ENCODE measurements at places on chromosomes 1 and 21.
A peak's percentile ranks its signal among the peaks of the same experiment; 100 is the strongest.

DNA sequence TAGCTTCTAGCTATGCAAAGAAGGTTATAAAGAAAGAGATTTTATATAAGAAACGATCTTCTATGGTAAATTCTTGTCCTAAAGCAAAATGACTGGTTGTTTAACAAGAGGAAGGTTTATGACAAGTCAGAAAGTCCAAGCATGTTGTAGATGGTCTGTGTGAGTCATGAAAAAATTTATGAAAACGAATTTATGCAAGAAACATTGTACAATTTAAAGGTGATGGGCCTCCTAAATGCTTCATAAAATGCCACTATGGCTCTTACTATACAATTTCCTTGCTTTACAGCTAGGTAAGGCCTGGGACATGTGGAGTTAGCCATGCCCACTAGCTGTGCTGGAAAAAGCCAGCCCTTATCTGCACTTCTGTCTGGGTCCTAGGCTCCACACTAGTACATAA, 125.4 kb downstream of the PTGER3 start:
- no peak for DNase-seq

DNA sequence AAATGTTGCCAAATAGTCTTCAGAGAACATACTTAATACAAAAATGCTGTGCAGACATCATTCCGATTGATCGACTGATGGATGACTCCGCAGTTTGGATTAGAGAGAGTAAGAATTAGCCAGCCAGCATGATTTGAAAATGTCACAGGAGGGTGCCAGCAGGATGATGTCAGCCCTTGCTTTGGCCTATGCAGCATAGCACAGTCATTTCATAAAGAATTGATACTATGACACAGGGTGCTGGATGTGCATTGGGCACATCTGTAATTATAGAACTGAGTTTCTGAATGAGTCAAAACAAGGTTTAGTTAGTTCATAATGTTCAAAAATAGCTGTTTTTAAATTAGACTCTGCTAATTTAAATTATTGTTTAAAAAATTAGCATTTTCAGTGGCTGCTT, 21.6 kb upstream of the TRAF5 start:
- DNase-seq, result peak; percentile 55

GRCh38 chr1:40076895-40077312, 20.1 kb downstream of the PPT1 start:
- peak; percentile 83 for DNase-seq

DNA sequence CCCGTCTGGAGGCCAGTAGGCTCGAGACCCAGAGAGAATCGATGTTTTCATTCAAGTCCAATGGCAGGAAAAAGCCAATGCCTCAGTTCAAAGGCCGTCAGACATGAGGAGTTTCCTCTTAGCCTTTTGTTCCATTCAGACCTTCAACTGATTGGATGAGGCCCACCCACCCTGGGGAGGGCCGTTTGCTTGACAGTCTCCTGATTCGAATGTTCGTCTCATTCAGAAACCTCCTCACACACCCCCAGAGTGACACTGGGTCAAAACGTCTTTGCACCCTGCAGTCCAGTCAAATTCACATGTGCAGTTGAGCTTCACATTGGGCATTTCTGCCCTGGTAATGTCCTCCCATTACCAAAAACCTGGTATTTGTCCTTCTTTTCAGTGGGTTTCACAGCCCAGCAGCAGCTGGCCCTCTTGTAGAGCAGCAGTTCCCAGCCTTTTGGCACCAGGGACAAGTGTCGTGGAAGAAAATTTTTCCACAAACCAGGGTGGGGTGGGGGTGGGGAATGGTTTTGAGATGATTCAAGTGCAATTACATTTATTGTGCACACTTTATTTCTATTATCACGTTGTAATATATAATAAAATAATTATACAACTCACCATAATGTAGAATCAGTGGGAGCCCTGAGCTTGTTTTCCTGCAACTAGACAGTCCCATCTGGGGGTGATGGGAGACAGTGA, 40.1 kb downstream of the RSPH1 start:
- no peak for DNase-seq

- no peak for DNase-seq
These were observed 21.0 kb downstream of the RAVER2 start for GRCh38 chr1:64765826-64766225.

- DNase-seq, result no peak
These were observed 28.2 kb downstream of the DNAH14 start for GRCh38 chr1:224957696-224958095.

DNA sequence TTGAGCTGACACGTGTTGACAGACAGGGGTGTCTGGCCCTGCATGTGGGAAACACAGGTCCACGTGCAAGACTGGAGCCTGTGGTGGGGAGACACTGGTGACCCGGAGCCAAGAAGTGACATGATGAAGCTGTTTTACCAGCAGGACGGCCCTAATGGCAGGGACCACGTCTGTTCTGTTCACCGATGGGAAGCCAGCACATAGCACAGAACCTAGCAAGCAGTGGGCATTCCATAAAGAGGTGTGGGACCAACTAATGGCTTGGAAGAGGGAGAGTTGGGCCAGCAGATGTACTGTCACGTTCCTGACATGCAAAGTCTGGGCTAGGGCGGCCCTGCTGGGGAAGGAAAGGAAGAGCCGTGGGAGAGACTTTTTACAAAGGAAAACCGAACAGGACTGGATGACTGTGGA, 15.3 kb downstream of the NAV1 start:
- peak; percentile 69 for DNase-seq

DNA sequence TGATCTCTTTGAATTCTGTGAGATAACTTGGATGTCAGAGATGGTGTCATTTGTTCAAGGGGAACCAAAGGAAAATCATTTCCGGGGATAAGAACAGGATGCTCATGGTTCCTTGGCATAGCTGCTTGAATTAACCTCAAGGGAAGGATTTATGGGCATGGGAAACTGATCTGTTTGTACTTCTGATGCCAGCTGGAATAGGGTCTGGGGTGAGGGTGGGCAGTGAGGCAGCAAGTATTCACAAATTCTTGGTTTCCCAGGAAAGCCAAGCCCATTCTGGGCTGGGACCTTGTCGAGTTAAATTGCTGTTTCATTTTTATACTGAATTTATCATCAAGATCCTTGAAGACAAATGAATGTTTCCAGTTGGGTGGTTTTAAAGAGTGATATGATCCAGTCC, 14.1 kb downstream of the INTS3 start:
- no peak for DNase-seq

DNA sequence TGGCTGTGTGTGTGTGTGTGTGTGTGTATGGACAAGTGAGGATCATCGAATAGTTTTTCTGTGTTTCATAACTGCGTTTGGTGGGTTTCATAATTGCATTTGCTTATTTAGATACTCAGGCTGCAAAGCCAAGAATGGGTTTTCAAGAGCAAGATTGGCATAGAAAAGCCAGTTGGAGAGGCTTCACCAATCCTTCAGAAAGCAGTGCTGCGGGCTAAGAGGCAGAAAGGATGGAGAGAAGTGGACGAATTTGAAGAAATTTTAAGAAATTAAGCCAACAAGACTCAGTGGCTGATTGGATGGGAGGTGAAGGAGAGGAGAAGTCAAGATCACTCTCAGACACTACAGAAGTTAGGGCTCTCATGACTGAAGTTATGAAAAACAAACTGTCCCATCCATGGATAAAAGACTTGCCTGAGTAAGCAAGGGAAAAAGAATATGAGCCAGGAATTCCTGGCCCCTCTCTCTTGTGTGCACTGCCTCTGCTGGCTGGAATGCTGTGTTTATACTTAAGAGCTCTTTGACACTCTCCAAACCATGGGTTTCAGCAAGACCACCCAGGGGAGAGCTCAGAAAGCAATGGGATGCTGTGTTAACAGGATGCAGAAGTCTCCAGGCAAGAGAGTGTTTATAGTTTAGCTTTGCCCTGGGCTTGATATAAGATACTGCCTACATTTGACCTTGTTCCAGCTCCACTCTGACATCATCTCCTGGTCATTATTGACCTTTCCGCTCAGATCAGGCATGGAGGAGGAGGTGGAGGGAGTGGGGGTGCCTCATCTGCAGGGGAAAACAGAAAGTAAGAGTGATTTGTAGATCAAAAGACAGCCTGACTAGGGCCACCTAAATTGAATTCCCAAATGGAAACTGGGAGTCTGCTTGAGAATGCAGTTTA, 232.0 kb upstream of the PLXNA2 start:
- peak; percentile 14 for DNase-seq

DNA sequence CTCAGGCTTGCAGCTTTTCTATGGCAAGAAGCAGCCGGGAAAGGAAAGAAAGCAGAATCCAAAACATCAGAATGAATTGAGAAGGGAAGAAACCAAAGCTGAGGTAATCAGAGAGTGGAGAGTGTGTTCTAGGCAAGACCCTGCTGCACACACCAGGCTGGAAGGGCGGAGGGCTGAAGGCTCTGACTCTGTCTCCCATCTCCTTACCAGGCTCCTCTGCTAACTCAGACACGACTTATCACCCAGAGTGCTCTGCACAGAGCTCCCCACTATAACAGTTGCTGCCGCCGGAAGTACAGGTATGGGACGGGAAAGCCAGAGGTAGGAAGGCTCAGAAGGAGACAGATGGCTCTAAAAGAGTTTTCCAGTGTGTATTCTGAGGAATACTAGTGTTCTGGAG, 1.2 kb downstream of the SCNM1 start:
- DNase-seq, result no peak

DNA sequence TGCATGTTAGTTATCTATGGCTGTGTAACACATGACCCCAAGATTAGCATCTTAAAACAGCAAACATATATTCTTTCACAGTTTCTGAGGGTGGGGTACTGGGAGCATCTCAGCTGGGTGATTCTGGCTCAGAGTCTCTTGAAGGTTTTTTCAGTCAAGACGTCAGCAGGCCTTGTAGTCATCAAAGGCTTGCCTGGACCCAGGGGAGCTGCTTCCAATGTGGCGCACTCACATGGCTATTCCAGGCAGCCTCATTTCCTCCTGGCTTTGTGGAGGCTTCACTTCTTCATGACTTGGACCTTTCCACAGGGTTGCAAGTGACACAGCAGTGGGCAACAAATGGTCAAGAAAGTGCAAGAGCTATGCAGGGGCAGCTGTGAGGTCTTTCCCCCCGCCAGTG, 114.7 kb downstream of the ACTL8 start:
- DNase-seq, result no peak

DNA sequence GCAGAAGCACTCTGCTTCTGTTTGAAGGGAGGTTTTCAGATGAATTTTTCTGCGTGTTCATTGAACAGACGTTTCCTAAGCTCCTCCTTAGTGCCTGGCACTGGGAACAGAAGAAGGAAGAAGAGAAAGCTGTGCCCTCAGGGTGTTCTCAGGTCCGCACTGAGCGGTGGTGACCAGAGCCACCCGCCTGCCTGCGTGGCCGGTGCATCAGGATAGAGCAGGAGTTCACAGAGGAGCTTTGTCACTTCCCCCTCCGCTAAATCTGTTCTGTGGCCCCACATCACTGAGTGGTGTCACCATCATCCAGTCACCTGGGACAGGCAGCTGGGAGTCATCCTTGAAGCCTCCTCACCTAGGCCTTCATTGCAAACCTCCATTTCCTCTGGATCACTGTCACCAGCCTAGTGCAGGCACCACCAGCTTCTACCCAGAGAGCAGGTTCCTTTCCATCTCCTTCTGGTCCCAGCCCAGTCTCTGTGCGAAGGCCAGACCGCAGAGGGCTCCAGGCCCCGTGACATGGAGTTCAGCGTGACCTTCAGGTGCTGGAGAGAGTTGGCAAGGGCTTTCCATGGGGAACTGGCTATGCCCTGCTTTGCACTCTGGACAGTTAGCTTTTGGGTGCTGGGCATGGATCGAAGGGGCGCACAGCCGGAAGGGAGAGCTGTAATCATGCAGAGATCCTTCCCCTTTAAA, 21.7 kb downstream of the PARK7 start:
- DNase-seq, result no peak

GRCh38 chr1:201214886-201215285, 24.3 kb downstream of the IGFN1 start:
- no peak for DNase-seq

- DNase-seq, result no peak
These were observed 1058.1 kb upstream of the TMPRSS15 start for GRCh38 chr21:19461481-19462205.

GRCh38 chr1:168362991-168363390, 82.3 kb downstream of the TBX19 start:
- DNase-seq, result no peak

DNA sequence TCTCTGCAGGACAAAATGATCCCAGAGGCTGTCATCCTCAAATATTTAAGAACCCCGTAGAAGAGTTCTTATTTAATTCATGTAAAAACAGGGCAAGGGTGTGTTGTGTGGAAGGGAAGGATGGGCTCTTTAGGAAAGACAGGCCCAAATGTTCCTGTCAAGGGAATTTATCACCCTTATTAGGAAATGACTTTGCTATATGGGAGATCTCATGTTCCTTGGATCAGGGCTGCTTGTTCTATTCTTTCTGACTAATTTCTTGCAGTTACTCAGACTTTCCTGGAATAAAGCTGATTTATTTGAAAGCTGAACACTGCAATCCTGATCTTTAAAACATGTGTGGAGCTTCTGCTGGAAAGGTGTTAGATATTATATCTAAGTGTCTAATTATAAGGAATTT, 72.8 kb downstream of the SELENOF start:
- no peak for DNase-seq

- DNase-seq, result no peak
These were observed 16.5 kb downstream of the SLC37A1 start for GRCh38 chr21:42530167-42530518.

- DNase-seq, result no peak
These were observed 368.3 kb upstream of the TMPRSS15 start for GRCh38 chr21:18771845-18772380.

All from AG20443 (cell line).